ENCODE measurements at places on chromosomes 12 and 14.

- no peak for DNase-seq
Observed at GRCh38 chr12:51871918-51872688, 15.8 kb upstream of the ANKRD33 start.

DNA sequence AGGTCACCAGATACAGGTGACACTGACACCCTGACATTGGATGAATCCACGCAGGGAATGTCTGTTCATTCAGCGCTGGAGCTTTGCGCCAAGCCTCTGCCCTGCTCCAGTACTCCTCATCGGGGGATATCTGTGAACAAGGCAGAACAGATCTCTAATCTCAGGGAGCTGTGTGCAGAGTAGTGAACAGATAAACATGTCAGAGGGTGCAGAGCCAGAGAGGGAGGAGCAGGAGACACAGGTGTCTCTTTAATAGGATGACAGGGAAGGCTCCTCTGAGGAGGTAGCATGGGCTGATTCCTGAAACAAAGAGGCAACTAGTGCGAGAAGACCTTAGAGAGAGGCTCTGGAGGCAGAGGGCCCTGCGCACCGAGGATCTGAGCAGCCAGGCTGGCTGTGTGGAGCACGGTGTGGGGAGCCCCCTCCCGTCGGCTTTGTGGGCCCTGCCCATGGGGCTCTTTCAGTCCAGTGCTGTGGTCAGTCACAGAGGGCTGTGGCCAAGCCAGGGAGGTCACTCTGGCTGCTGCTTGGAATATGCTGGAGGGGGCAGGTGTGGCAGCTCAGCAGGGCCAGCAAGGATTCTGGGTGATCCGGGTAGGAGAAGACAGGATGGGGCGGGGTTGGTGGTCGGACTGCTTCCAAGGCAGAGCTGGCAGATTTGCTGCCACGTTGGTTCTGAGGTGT lies 55.6 kb downstream of the TECPR2 start:
- DNase-seq, result no peak

- DNase-seq, result no peak
Observed at GRCh38 chr14:102505775-102506625, 3.6 kb downstream of the ANKRD9 start.

DNA sequence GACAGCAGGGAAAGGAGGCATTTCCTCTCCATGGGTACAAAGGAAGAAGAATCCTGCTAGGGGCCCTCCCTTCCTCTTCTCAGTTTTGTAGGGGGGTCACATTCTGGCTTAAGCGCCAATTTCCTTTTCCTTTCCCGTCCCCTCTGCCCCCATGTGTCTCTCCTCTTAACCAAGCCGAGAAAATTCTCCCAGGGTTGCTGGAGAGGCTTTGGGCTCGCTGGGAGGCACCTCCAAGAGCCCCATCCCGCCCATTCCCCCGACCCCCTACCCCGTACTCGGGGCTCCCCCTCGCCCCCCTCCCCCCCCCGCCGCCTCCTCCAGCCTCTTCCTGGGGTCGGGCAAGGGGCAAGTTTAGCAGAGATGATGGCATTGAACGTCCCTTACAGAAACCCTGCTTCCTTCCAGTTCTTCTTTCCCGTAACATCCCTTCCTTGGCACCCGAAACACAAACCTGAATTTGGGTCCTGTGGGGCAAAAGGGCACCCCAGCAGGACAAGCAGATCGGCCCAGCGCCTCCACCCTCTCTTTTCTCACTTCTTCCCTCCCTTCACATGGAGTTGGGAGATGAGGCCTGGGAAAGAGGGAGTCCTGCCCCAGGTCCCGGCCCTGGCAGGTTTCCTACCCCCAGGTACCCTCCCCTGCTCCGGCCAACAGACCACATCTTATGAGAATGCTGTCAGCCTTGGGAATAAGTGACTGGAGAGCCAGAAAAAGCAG lies 13.7 kb downstream of the PLEKHG6 start:
- DNase-seq, result no peak

DNA sequence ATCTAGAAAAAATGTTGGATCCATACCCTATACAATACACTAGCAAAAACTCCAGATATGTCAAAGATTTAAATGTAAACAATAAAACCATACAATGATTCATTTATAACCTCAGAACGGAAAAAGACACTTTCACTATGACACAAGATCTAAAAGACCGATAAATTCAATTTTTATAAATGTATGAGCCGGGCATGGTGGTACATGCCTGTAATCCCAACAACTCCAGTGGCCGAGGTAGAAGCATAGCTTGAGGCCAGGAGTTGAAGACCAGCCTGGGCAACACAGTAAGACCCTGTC lies 2.5 kb upstream of the SOS2 start:
- no peak for DNase-seq

DNA sequence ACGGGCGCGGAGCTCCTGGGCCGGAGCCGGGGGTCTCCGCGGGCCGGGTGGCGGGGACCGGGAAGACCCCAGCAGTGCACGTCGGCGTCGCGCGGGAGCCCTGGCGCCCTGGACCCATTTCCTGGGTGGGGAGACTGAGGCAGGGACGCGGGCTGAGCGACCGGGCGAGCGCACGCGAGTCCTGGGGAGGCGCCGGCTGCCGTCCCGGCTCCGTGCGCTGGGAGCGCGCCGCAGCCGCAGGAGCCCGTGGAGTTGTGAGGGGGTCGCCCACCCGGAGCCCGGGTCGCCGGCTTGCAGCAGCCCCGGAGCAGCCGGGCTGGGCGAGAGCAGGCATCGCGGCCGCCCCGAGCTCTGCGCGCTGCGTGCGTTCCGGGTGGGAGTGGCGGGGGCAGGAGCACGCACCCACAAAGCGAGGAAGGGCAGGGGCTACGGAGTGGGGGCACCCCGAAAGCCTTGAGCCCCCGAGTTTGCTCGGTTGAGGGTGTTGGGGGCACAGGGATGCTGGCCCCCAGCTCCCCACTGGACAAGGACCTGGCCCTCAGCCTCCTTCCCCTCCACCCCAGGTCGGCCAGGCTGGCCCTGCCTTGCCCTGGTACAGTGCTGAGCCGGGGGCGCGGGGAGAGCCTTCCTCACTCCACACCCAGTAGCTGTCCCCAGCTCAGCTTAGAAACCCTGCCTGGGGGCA lies 620 bp downstream of the MMP17 start:
- no peak for DNase-seq

DNA sequence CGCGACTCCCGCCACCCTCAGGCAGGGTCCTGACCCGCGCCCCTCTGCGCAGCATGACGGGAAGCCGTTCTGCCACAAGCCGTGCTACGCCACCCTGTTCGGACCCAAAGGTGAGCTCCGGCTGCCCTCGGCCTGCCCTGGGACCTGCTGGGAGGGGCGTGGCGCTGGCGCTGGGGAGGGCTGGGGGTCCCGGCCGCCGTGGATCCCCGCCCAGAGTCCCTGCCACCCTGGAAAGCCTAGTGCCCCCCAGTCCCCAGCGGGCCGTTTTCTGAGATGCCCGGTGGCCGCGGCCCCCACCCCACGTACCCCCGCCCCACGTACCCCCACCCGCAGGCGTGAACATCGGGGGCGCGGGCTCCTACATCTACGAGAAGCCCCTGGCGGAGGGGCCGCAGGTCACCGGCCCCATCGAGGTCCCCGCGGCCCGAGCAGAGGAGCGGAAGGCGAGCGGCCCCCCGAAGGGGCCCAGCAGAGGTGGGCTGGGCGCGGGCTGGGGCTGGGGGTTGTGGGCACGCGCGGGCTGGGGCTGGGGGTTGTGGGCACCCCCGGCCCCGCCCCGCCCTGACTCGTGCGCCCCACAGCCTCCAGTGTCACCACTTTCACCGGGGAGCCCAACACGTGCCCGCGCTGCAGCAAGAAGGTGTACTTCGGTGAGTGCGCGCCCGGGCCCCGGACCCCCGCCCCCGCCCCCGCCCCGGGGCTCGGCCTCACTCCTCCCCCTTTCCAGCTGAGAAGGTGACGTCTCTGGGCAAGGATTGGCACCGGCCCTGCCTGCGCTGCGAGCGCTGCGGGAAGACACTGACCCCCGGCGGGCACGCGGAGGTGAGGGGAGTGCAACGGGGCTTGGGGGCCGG lies 4.0 kb downstream of the CRIP2 start:
- DNase-seq, result no peak

- no peak for DNase-seq
Observed at GRCh38 chr12:3280967-3281366, 203.8 kb downstream of the TSPAN9 start.

DNA sequence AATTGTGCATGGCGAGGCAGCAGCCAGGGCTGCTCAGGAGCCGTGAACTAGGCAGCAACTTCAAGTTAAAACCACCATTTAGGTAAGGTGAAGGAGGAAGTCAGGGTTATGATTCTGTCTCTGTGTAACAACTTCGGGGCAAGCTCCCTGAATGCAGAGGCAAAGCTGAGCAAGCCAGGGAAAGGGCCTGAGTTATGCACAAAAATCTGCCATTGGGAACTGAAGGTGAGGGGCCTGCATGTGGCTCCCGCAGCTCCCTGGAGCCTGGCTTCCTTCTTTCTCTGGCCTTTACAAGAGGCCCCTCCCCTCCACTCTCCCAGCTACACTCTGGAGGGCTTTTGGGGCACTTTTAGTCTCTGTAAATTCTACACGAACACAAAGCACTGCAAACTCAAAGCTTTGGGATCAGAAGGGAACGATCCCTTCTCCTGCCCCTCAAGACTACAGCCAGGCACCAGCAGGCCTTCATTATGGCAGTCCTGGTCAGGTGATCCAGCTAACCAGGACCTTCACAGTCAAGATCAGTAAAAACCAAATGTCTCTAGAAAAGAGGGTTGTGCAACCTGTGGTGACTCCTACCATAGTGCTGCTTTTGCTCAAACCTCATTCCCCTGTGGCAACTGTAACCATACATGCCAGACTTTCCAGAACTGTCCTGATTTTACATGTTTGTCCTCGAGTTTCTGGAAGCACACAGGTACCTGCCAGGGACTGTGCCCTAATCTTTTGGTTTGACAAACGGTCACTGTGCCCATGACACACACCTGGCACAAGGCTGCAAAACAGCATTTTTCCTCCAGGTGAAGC lies 67.2 kb upstream of the PTGR2 start:
- DNase-seq, result no peak

Measured in stimulated activated CD8-positive, alpha-beta memory T cell treated with anti-CD3 and anti-CD28 coated beads, Interleukin-2, amount 100 ng/mL, for 48 hours (primary cell).